ENCODE measurements at places on chromosomes 1 and 21. TPM values are rescaled to one million over a fixed set of nuclear protein-coding genes. Genes with fewer than 3 reads are reported as not detected.

The S100A7A gene
- not detected for polyA plus RNA-seq

The SV2A gene
- polyA plus RNA-seq: not detected

The SLC30A1 gene
- polyA plus RNA-seq: 1.00 TPM

The SLC41A1 gene
- 14.4 TPM for polyA plus RNA-seq

DNA sequence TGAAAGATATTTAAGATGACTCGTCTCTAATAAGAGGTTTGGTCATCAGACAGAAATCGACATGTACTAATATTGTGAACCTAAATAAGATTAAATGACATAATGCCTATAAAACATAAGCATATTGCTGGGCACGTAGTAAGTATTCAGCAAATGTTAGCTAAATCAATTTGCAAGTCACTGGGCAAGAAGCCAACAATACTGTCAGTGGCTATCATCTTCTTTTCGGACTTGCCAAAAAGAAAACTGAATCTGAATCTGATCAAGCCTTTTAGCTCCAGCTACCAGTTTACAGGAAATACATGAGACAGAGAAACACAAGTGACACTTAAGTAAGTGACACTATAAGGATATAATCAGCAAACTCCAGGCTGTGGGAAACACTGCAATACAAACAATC is 46.0 kb downstream of the RPL5 start:
- H3K27me3 ChIP-seq: no peaks in the 10 kb centered on the region
- H3K4me3 ChIP-seq: no peak overlapping the region
- no peak overlapping the region for H3K27ac ChIP-seq

GRCh38 chr1:43123031-43123430 is 49.1 kb downstream of the EBNA1BP2 start:
- H3K4me1 ChIP-seq: no peaks in the 10 kb centered on the region
- H3K4me3 ChIP-seq: no peak overlapping the region
- no peak for DNase-seq
- no peak overlapping the region for H3K27ac ChIP-seq
- no peaks in the 10 kb centered on the region for H3K36me3 ChIP-seq
- H3K27me3 ChIP-seq: peaks cover 33% of the 10 kb centered on the region
